ENCODE measurements at places on chromosomes 16 and 17. TPM values are rescaled to one million over a fixed set of nuclear protein-coding genes. Genes with fewer than 3 reads are reported as not detected.

GRCh38 chr16:50573947-50574744 lies 25.9 kb downstream of the NKD1 start:
- DNase-seq, result no peak

GRCh38 chr17:42518755-42519545 lies 17.1 kb upstream of the NAGLU start:
- DNase-seq, result peak; percentile 50

DNA sequence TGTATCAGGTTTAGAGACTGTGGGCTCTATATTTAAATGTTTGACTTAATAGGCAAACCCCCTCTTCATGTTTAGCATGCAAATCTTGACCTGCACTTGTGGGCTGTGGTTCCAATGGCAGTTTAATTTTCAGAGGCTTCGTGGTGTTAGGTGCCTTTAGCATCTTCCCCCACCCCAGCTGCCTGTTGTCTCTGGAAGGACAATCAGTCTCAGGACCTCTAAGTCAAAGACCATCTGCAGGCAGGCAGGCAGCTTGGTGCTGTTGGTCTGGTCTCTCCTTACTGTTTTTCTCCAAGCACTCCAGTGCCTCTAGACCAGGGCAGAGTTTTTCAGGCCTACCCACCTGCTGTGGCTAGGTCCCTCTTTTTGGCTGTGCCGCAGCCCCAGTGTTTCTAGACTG lies 990.4 kb downstream of the CDH11 start:
- DNase-seq, result no peak

DNA sequence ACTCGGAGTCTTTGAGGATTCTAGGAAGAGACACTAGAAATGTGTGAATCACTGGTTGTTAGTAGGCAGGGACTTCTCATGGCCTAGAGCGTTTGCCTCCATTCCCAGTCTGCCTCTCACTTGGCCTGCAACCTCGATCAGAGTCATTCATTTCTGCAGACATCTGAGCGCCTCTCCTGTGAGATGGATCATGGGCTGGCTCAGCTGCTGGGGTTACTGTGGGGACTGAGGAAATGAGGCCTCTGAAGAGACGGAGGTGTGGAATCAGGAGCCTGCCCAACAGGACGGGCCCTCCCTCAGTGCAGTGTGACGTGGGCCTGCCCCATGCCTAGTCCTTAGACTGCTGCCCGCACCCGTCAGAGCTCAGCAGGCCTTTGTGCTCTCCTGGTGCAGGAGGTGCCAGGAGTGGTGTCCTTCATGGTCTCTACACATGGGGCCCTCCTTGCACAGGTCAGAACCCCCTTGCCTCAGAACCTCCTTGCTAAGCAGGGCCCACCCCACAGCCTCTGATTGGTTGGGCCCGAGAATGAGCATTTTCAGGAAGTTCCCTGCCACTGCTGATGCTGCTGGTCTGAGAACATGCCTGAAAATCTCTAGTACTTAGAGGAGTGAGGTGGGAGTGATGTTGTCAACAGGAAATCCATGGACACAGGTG lies 99.4 kb downstream of the NPIPB11 start:
- DNase-seq, result no peak

- peak; percentile 65 for DNase-seq
Observed at GRCh38 chr17:15397620-15398019, 56.2 kb upstream of the TEKT3 start.

AIPL1 gene
- total RNA-seq, result not detected

RHBDL1 gene
- 1.3 TPM for total RNA-seq
